ENCODE measurements at places on chromosomes 7 and 10.

GRCh38 chr7:47451851-47452205, 130.1 kb downstream of the TNS3 start:
- no peak overlapping the region for H3K4me3 ChIP-seq
- no peaks in the 10 kb centered on the region for H3K27me3 ChIP-seq
- DNase-seq, result no peak
- H3K27ac ChIP-seq, result no peak overlapping the region

DNA sequence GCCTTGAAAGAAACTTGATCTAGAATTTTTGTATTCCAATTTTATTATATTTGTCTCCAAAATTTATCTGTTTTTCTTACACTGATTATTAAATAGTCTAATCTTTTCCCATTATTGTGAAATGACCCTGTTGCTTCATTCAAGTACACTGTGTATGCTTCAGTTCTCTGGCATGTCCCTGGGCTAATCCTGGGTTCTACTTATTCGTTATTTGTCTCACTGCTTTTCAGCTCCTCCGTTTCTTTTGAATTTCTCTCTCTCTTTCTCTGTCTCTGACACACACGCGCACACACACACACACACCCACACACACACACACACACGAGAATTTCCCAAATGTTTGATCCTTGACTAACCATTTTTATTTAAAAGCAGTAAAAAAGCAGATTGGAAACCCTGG, 768.6 kb downstream of the NRG3 start:
- no peak for DNase-seq
- H3K27ac ChIP-seq, result no peak overlapping the region
- no peaks in the 10 kb centered on the region for H3K4me1 ChIP-seq
- no peaks in the 10 kb centered on the region for H3K27me3 ChIP-seq
- H3K36me3 ChIP-seq, result no peaks in the 10 kb centered on the region
- no peak overlapping the region for H3K4me3 ChIP-seq

DNA sequence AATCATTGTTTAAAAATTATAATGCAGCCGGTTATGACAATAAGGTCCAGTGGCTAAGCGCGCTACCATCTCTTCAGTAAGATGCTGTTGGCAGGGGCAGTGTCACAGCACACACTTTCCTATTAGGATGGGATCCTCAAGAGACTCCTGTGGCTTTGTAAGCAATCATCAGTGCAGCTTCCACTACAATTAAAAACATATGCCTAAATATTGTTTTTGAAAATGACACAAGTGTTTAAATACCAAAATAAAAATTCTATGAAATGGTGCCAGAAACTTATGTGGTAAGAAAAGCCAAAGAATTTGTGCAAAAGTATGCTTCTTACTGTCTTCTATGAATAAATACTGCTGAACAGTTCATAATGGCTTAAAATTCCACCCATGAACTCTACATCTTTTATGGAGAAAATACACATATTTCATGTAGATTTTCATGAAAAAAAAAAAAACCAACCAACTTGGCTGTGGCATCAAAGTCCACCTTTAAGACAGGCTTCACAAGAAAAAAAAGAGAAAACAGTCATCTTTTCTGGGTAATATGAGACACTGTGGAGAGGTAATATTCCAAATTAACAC, 132.8 kb downstream of the SEMA3C start:
- no peak overlapping the region for H3K27ac ChIP-seq
- DNase-seq, result no peak
- no peaks in the 10 kb centered on the region for H3K27me3 ChIP-seq

DNA sequence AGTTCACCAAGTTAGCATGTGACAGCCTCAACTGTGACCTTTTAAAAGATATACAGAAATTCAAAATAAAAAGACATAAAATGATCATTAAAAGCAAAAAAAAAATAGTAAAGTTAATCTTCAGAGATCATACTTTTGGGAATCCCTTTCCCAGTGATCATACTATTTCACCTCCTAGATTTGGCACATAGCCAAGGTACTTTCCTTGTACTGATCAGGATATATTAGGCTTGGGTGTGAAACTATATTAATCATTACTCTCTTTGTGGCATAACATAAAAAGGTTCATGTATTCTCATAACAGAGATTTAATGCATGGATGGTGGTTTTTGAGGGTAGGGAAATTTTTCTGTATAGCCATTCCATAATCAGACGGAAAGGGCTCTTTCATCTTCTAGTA, 109.6 kb upstream of the ZWINT start:
- H3K36me3 ChIP-seq, result no peaks in the 10 kb centered on the region
- no peaks in the 10 kb centered on the region for H3K27me3 ChIP-seq
- no peak overlapping the region for H3K4me3 ChIP-seq
- no peak for DNase-seq
- H3K4me1 ChIP-seq, result no peaks in the 10 kb centered on the region

- DNase-seq, result no peak
- no peak overlapping the region for H3K4me3 ChIP-seq
- H3K36me3 ChIP-seq, result peaks cover 9% of the 10 kb centered on the region
- no peaks in the 10 kb centered on the region for H3K27me3 ChIP-seq
Measured at GRCh38 chr10:30499816-30500215, 65.8 kb downstream of the MAP3K8 start.

DNA sequence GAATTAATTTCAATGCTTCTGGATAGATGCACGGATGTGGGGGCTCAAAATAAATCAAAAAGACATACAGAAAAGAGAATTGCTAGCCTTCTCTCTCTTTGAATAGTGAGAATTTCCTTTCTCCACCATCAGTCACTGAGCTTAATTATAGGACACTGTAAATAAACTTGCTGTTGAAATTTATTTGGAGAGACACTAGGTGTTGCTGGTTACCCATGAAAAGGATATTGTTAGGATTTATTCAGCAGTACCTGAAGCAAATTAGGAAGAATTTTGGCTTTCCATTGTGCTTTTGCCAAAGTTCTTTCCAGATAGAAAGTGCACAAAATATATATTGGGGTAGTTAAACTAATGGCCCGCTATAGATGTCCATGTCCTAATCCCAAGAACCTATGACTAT, 27.6 kb downstream of the GCC1 start:
- H3K27me3 ChIP-seq, result no peaks in the 10 kb centered on the region
- no peak for DNase-seq
- H3K4me1 ChIP-seq, result no peaks in the 10 kb centered on the region
- no peak overlapping the region for H3K4me3 ChIP-seq
- no peak overlapping the region for H3K27ac ChIP-seq
- H3K36me3 ChIP-seq, result no peaks in the 10 kb centered on the region

DNA sequence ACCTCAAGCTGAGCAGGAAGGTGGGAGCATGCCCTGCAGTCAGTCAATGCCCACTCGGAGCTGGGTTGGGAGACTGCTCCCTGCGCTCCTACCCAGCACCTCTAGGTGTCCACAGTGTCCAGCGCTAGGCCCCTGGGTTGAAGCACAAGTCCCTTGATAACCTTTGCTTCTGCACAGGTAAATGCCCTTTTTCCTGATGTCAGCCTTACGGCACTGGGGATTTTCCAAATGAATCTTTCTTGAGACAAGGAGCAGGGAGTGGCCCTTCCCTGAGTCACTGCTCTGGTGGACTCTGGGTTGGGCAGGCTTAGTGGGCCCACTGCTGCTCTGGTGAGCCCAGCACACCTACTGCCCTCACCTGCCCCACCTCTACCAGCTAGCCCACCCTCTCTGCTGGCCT, 61.9 kb upstream of the OPN4 start:
- no peak overlapping the region for H3K27ac ChIP-seq
- no peak overlapping the region for H3K4me3 ChIP-seq
- no peak for DNase-seq
- H3K36me3 ChIP-seq, result no peaks in the 10 kb centered on the region

DNA sequence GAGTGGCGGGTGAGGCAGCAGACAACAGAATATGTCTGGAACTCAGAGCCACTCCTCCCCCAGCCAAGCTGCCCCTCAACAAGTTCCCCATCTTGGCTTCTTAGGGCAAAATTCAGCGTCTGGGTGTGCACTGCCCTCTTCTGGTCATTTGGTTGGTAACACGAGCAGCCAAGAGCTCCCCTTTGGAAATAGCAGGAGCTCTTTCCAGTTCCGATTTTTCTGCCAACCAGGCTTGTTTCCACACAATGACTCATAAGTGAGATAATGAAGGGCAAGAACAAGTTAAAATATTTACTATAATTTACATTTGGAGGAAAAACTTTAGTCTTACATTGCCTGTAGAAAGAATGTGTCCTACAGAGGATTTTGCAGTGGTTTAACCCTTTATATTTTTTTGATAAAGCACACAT, 70.5 kb downstream of the ADCYAP1R1 start:
- H3K36me3 ChIP-seq, result peaks cover 2% of the 10 kb centered on the region
- no peak overlapping the region for H3K4me3 ChIP-seq
- no peak for DNase-seq
- H3K4me1 ChIP-seq, result no peaks in the 10 kb centered on the region
- peaks cover 24% of the 10 kb centered on the region for H3K27me3 ChIP-seq
- no peak overlapping the region for H3K27ac ChIP-seq

GRCh38 chr10:89213191-89213808, 6.2 kb upstream of the CH25H start:
- DNase-seq, result no peak
- H3K4me3 ChIP-seq, result no peak overlapping the region
- H3K4me1 ChIP-seq, result peaks cover 13% of the 10 kb centered on the region
- H3K36me3 ChIP-seq, result peaks cover 2% of the 10 kb centered on the region
- H3K27me3 ChIP-seq, result peaks cover 6% of the 10 kb centered on the region
- no peak overlapping the region for H3K27ac ChIP-seq

DNA sequence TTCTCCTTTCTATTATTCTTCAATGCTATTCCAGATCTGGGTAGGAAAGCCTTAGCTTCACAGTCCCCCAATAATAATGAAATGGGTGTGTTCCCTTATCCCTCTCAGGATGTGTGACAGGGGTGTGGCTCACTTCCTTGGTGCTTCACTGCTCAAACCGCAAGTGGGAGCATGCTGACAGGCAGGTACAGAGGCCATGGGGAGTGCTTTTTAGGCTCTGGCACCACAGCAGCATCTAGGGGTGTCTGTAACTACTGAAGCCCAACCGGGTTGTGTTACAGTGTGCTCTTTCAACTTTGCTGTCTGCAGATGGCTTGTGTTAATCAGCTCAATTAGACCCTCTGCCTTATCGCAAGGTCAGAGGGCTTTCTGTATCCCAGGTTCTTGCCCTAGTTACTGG, 79.4 kb upstream of the CYP2C9 start:
- no peaks in the 10 kb centered on the region for H3K27me3 ChIP-seq
- H3K36me3 ChIP-seq, result no peaks in the 10 kb centered on the region
- no peak overlapping the region for H3K4me3 ChIP-seq
- H3K27ac ChIP-seq, result no peak overlapping the region
- H3K4me1 ChIP-seq, result no peaks in the 10 kb centered on the region

DNA sequence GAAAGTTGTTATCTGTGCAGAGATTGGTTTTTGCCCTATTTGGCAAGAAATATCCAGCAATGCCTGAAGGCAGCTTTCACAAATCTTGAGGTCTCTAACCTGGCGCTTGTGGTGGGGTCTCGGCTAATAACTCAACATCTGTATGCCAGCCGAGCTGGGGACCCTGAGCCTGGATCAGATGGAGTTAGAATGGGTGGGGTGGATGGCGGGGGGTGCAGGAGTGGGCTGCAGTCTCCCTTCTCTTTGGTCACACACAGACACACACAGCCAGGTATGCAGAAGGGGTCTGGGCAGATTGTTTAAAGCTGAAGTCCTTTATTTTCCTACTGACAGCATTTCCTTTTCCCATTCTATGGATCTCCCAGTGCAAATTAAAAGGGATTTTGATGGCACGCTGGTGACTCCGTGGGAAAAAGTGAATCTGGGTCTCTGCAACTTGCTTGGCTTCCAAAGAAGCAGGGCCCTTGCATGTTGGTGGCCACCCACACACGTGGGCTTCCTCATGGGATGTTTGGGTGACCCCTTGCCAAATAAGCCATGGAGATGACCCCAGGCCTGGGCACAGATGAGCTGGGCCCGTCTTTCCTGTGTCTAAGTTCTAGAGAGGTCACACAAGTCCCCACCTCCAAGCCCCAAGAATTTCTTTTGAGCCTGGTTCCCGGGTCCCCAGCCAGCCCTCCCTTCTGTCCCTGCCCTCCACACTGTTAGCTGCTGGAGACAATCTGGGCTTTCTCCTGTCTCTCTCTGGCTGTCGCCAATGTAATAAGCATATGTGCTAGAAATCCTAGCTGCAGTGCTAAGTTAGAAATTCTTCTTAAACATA, 39.9 kb upstream of the EMX2 start:
- peaks cover 1% of the 10 kb centered on the region for H3K4me1 ChIP-seq
- no peak overlapping the region for H3K4me3 ChIP-seq
- DNase-seq, result no peak
- H3K27me3 ChIP-seq, result peaks cover 59% of the 10 kb centered on the region
- no peaks in the 10 kb centered on the region for H3K36me3 ChIP-seq

- no peak for DNase-seq
- peaks cover 65% of the 10 kb centered on the region for H3K27me3 ChIP-seq
- H3K36me3 ChIP-seq, result no peaks in the 10 kb centered on the region
- no peak overlapping the region for H3K27ac ChIP-seq
- no peak overlapping the region for H3K4me3 ChIP-seq
Measured at GRCh38 chr7:24730018-24730369, 27.3 kb downstream of the GSDME start.
